ENCODE measurements at places on chromosomes 4 and X.

GRCh38 chrX:154855256-154855655, 20.8 kb upstream of the SMIM9 start:
- no peak for DNase-seq

DNA sequence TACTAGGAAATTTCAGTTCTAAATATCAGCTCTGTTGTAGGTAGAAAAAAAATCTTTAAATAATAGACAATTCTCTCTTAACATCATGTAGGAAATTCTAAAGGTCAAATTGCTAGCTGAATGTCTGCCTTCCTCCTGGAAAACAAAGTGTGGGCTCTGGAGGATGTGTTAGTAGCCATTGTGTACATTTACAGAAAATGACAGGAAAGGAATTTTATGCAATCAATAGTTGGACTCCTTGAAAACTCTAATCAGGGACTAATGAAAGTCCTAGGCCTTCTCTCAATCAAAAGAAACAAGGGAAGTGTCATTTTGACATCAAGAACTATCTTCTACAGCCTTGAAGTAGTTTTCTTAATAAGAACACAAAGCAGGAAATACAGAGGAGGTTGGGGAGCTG, 174.6 kb downstream of the ANKRD50 start:
- DNase-seq: no peak

GRCh38 chrX:22037225-22037624, 5.1 kb downstream of the PHEX start:
- no peak for DNase-seq

- no peak for DNase-seq
These were observed 19.3 kb downstream of the NOA1 start for GRCh38 chr4:56958111-56958517.

GRCh38 chr4:48602763-48603162, 112.7 kb downstream of the ZAR1 start:
- DNase-seq: no peak

DNA sequence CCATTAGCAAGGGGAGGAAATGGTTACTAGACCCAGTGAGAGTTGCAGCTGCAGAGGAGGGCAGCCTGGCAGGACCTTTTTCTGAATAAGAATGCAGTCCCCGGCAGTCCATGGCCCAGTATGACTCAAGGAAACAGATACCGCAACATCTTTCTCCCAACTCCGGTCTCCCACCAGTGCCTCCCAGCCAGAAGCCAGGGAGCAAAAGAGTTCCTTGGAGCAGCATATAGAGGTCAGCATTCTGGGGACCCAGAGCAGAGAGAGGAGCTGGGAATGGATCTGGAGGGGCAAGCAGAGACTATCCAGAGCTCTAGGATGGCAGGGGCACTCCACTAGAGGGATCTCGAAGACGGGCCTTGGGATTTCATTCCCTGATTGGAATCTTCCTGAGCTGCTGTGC, 339.2 kb upstream of the AADAT start:
- DNase-seq: no peak

- no peak for DNase-seq
These were observed 43.2 kb downstream of the QDPR start for GRCh38 chr4:17468619-17469221.

- no peak for DNase-seq
These were observed 33.7 kb downstream of the ANKRD17 start for GRCh38 chr4:73224886-73225285.

- no peak for DNase-seq
These were observed 43.1 kb upstream of the C1GALT1C1 start for GRCh38 chrX:120672841-120673530.

- no peak for DNase-seq
These were observed 251.1 kb downstream of the DCLK2 start for GRCh38 chr4:150329373-150329772.

- DNase-seq: no peak
These were observed 31.5 kb upstream of the HPGD start for GRCh38 chr4:174553828-174554227.

DNA sequence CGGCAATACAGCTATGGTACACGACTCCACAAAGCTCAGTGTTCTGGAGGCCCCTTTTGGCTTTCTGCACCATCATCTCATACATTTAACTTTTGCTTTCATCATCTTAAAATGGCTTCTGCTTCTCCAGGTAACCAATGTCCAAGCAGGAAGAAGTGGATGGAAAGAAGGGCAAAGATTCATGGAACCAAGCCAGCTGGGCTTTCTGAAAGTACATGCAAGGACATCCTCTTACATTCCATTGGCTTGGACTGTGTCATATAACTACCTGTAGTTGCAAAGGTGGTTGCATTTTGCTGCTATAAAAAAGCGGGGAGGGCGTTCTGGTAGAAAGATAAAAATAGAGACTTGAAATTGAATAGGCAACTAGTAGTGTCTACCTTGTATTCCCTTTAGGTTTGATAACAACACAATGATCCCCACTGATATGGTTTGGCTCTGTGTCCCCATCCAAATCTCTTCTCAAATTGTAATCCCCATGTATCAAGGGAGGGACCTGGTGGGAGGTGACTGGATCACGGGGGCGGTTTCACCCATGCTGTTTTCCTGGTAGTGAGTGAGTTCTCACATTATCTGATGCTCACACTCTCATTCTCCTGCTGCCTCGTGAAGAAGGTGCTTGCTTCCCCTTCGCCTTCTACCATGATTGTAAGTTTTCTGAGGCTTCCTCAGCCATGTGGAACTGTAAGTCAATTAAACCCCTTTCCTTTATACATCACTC, 6.7 kb upstream of the FHIP1A start:
- no peak for DNase-seq

- DNase-seq: no peak
These were observed 68.4 kb upstream of the SCML1 start for GRCh38 chrX:17668929-17669328.

DNA sequence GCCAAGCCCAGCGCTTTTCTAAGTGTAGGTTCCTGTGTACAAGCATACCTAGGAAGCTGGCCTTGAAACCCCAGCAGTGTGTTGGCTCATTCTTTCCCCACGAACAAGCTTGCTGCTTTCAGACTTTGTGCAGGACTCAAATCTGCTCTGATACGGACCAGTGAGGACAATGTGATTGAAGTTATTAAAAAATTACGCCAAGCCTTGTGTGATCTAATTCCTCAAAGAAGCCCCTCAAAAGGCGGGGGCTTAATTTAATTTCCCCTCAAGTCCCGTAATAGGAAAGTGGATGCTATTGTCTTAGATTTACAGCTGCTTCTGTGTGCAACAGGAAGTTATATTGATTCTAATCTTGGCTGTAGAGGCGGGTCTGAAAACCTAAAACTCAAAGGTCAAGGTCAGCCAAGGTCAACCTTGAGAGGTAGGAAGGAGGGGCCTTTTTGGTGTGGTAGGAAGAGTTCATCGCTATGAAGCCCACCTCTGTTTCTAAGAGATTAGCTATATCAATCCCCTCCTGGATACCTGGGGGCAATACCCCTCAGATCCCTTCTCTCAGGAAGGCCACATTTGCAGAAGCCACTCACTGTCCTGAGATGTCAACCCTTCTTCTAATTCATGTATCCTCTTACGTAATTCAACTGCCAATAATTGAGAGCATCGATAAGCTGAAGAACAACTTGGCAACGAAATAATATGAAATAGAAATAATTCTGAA, 45.1 kb downstream of the TBC1D9 start:
- DNase-seq: no peak

- DNase-seq: no peak
These were observed 126.7 kb upstream of the MBNL3 start for GRCh38 chrX:132615391-132616131.

GRCh38 chr4:150574678-150575077, 7.3 kb upstream of the MAB21L2 start:
- DNase-seq: no peak

GRCh38 chr4:1538941-1539772, 132.9 kb upstream of the NKX1-1 start:
- DNase-seq: no peak

DNA sequence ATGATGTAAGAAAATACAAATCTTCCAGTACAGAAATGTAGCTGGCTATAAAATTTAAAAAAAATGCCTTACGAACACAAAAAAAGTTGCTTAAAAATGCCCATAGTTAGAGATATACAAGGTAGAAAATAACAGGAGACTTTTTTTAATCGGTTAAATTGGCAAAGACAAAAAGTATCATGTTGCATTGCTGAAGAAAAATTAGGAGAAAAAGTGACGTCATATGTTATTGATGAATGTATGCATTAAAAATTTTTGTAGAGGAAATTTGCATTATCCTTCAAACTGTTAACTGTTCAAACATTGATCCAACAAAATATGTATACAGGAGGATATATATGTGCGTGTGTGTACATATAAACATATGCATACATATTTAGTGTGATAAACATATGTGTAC, 1634.4 kb upstream of the PCDH7 start:
- DNase-seq: no peak

DNA sequence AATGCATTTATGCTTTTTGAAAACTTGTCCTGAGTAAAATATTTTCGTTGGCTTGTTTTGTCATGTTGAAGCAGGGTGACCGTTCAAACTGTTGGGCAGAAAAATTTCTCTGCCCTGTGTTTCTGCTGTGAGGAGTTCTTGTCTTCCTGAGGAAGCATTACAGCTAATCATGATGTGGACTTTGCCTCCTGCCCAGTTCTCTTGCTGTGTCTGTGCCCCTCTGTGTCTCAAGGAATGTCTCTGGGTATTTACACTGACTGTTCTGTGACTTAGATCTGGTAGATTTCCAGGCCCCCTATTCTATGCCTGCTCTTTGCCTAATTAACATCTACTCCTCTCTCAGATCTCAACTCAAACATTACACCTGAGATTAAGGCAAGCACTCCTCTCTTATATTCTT, 30.4 kb upstream of the RPL34 start:
- no peak for DNase-seq

DNA sequence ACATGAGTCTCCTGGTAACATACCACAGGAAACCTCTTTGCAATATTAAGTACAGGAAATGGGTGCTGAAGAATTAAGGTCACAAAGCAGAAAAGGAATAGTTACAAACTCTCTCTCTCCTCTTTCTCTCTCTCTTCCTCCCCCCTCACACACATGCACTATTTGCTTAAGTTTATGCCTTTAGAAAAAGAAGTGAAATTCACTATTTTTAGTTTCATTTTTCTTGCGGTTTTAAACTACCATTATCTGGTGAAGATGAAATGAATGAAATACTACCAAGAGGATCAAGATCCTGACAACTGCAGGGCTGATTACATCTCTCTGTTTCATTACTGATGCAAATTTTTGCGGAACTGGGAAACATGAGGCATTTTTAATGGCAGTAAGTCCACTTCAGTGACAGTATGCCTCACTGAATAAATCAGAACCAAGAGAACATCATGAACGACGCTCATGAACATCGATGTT, 64.3 kb upstream of the FTHL17 start:
- no peak for DNase-seq

DNA sequence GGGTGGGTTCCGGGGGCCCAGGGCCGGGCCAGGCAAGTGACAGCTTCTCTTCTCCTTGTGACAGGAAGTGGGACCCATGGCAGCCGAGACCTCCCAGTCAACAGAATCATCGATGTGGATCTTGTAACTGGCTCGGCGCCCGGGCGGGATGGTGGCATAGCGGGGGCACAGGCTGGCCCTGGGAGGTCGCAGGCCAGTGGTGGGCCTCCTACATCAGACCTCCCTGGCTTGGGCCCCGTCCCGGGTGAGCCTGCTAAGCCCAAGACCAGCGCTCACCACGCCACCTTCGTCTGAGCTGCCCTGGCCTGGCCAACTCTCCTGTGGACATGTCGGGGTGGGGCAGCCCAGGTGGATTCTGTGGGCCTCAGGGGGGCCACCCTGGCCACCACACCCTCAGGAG, 2.4 kb upstream of the HGFAC start:
- no peak for DNase-seq

GRCh38 chr4:114178392-114178791, 198.9 kb upstream of the ARSJ start:
- DNase-seq: no peak

GRCh38 chrX:35700121-35700520, 98.0 kb upstream of the MAGEB16 start:
- DNase-seq: no peak

DNA sequence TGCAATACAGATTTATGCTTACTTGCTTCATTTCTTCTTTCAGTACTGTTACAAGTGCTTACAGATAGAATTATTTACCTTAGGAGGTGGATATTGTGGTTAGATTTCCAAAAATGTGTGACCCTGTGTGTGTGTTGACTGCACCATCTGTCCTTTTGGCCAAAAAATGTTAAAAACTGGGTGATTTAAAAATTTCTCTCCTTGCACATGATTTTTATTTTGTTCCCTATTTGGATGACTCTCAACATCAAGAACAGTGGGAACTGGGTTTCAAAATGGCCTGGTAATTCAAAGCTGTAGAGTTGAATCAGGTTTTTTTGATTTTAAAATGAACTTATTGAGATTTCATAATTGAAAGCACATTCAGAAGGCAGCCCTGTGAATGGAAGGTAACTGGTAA, 1132.9 kb downstream of the RAPGEF2 start:
- DNase-seq: no peak

DNA sequence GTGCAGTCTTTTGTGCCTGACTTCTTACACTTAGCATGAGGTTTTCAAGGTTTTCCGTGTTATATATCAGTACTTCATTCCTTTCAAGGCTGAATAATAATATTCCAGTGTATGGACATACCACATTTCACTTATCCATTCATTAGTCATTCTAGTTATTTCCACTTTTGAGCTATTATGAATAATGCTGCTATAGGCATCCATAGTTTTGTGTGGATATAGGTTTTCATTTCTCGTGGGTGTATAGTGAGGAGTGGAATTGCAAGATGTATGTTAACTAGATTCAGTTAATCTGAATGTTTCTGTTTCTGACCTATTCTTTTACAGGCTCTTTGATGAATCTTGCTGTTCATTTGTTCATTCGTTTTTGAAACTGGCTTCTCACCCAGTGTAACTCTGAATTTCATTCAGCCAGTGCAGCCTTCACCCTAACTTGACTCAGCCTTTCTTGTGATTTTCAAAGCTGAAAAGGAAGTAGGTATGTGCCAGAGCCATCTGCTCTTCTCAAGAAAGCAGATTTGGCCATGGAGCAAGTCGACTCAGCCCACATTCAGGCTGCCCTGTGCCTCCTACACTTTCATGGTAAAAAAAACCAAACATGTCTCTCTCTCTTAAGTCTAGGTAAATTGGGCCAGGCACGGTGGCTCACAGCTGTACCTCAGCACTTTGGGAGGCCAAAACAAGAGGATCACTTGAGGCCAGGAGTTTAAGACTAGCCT, 56.3 kb upstream of the NOCT start:
- DNase-seq: no peak

GRCh38 chrX:148741441-148741840, 241.0 kb downstream of the AFF2 start:
- DNase-seq: no peak

- no peak for DNase-seq
These were observed 246.5 kb downstream of the SLITRK2 start for GRCh38 chrX:146064156-146064555.

DNA sequence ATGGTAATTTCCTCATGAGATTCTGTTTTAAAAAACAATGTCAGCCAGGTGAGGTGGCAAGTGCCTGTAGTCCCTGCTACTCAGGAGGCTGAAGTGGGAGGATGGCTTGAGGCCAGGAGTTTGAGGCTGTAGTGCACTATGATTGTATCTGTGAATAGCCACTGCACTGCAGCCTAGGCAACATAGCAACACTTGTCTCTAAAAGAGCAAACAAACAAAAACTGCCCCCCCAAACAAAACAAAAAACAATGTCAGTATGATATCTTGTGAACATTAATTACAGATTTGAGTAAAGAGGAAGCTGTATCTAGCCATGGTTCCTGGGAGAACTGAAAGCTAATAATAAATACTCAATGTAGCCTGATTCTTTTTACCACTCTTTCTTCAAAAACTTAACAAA, 6.8 kb upstream of the MSL3 start:
- DNase-seq: no peak
